ENCODE measurements at places on chromosomes 1 and 21. TPM values are rescaled to one million over a fixed set of nuclear protein-coding genes. Genes with fewer than 3 reads are reported as not detected.

GRCh38 chr1:198153103-198153502, 3.7 kb upstream of the NEK7 start:
- DNase-seq, result no peak

- DNase-seq, result no peak
Observed at GRCh38 chr21:16137106-16137505, 407.3 kb downstream of the USP25 start.

DNA sequence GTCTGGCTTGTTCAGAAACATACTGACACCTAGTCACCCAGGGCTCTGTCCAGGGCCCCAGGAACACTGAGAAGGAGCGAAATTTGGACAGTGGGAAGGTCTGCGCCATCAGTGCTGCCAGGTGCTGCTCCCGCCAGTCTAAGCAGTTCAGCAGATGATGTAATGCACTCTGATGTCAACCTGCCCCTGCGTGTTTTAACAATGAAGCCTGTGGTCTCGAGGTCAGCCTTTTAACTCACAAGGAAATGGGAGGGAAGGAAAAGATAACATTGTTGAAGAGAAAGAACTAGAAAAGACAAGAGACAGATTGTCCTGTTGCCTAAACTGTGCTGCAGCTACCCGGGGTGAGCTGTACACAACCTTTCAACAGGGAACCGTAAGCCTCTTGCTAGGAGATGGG, 126.6 kb upstream of the IFFO2 start:
- DNase-seq, result no peak

GRCh38 chr1:220335668-220336067, 63.4 kb upstream of the RAB3GAP2 start:
- no peak for DNase-seq

DNA sequence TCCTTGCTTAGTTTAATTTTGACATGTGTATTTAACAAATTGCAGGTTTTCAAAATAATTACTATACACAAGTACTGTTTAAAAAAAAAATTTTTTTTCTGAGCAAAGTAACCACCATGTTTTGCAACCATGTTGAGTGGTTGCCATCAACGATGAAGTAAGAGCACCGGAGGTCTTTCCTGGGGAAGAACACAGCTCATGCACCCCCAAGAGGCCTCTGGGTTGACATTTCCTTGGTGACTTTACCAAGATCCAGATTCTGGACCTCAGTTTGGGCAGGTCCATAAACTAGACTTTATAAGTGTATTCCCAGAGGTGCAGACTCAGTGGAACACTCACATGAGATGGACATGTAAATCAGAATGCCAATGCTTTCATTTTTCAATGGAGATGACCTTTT, 36.8 kb upstream of the RALGPS2 start:
- DNase-seq, result no peak

- DNase-seq, result peak; percentile 71
Observed at GRCh38 chr1:156814571-156815260, 1.9 kb downstream of the SH2D2A start.

- no peak for DNase-seq
Observed at GRCh38 chr21:24259241-24259640, 1348.0 kb downstream of the MRPL39 start.

DNA sequence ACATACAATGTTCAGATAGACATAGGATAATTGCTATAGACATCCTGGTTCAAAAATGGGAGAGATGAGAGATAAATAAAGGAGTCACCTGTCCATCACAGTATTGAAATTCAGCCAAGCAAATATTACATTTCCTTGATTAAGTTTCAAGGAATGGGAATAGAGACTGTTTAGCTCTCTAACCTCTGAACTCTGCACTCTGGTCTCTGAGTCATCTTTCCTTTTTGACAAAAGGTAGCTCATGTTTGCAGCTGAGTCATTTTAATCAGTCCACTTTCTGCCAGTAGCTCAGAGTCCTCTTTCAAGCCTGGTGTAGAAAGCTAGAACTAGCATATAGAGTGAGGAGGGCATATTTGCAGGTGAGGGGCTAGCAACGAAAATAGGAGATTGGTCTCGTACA, 51.4 kb upstream of the GJA8 start:
- DNase-seq, result no peak

- no peak for DNase-seq
Observed at GRCh38 chr1:235854347-235854746, 12.4 kb downstream of the LYST start.

DNA sequence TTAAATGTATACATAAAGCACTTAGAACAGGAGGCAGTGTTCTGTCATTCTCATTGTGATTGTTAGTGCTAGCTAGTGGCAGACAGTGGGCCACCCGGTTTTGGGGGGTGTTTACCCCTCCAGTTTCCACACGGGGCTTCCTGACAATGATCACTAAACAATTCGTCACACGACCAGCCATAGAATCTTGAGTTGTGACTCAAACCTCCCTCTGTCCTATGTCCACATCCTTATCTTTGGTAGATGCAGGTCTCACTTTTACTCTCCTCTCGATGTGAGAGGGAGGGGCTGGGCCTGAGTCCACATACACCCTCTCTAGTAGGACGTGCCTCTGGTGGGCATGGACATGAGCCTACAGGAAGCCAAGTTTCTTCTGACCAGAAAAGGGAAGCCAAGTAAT, 92.6 kb upstream of the SSX2IP start:
- DNase-seq, result no peak

- no peak for DNase-seq
Observed at GRCh38 chr1:184664661-184665060, 90.0 kb downstream of the EDEM3 start.

GRCh38 chr1:22457345-22457744, 5.7 kb downstream of the ZBTB40 start:
- no peak for DNase-seq

GRCh38 chr21:28632755-28633408, 359.8 kb downstream of the LTN1 start:
- no peak for DNase-seq

Gene KRTCAP2
- 155 TPM for total RNA-seq

Gene TTC22
- total RNA-seq, result not detected

Gene ZBED6
- total RNA-seq, result 44.8 TPM

Gene ADCY10
- total RNA-seq, result 0.55 TPM

Gene LCE2A
- total RNA-seq, result not detected

Gene BTBD8
- total RNA-seq, result 2.1 TPM

Gene GPR153
- 32.3 TPM for total RNA-seq

Gene LMOD1
- 26.5 TPM for total RNA-seq

Gene PAQR7
- total RNA-seq, result 7.2 TPM

Gene PGM1
- 180 TPM for total RNA-seq
